ENCODE measurements at places on chromosomes 12 and 14. TPM values are rescaled to one million over a fixed set of nuclear protein-coding genes. Genes with fewer than 3 reads are reported as not detected.
A peak's percentile ranks its signal among the peaks of the same experiment; 100 is the strongest.

SSTR1 gene
- total RNA-seq = 1.4 TPM

DNA sequence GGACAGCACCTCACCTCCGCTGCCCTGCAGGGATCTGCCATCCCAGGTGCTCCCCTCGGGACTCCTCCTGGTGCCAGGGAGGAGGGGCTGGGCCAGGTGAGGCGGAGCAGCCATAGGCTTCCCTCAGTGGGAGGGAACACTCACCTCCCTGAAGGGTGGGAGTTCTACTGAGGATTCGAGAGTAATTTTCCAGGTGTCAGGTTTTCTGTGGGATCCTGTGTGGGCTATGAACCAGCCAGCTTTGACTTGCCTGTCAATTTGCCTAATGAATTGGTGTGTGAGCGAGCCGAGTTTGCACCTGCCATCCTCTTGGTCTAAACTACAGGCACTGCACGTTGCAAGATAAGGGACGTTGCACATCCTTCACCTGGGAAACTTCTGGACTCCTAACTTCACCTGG is 50.3 kb downstream of the NOC4L start:
- no peak for DNase-seq

- no peak for DNase-seq
Measured at GRCh38 chr12:125263385-125263784, 198.2 kb downstream of the AACS start.

- DNase-seq = no peak
Measured at GRCh38 chr12:125351788-125352187, 286.6 kb downstream of the AACS start.

DNA sequence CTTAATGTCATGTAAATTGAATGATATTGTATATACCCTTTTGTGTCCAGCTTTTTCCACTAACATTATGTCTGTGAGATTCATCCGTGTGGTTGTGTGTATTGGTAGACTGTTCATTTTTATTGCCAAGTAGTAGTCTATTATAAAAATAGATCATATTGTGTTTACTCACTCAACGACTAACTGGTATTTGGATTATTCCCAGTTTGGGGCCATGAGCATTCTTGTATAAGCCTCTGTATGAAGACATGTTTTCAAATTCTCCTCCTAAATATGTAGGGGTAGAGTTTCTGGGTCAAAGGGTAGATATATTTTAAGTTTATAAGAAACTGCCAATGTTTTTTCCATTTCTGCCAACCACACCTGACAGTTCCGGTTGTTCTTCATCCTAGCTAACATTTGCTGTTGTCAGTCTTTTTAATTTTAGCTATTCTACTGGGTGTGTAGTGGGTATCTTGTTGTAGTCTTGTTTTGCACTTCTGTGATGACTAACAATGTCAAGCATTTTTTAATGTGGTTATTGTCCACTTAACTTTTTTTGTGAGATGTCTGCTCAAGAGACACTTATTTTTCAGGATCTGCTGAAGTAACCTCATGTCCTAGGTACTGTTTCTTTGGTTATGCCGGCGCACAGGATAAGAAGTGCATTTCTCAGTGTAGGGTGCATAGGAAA is 93.2 kb downstream of the DACT1 start:
- no peak for DNase-seq

GRCh38 chr12:113472191-113473121 is 785 bp upstream of the LHX5 start:
- DNase-seq = no peak

- DNase-seq = no peak
Measured at GRCh38 chr14:54086767-54087166, 130.1 kb upstream of the BMP4 start.

DNA sequence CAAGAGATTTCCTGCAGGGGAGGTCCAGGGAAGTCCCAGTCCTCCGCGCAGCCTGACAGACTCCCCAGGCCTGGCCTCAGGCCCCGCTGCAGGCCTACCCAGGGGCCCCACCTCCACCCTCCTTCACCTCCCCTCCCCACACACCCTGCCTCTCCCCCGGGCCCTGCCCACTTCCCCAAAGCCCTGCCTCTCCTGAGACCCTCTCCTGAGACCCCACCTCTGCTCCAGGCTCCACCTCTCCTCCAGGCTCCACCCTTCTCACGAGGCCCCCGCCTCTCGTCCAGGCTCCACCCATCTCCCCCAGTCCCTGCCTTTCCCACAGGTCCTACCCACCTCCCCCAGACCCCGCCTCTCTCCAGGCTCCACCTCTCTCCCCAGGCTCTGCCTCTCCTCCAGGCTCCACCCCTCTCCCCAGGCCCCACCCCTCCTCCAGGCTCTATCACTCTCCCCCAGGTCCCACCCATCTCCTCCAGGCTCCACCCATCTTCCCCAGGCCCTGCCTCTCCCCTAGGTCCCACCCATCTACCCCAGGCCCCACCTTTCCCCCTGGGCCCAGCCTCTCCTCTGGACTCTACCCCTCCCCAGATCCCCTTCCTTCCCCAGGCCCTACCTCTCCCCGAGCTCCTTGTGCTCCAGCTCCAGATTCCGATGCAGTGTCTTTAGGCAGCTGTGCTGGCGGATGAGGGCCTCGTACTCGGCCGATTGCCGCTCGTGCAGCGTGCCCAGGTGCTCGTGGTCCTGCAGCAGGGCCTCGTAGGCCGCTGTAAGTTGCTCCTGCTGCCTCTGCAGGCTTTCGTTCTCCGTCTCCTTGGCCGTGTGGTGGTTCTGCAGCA is 58.8 kb upstream of the GPR68 start:
- peak; percentile 38 for DNase-seq

GRCh38 chr12:111024205-111024801 is 103.9 kb upstream of the MYL2 start:
- peak; percentile 30 for DNase-seq

DNA sequence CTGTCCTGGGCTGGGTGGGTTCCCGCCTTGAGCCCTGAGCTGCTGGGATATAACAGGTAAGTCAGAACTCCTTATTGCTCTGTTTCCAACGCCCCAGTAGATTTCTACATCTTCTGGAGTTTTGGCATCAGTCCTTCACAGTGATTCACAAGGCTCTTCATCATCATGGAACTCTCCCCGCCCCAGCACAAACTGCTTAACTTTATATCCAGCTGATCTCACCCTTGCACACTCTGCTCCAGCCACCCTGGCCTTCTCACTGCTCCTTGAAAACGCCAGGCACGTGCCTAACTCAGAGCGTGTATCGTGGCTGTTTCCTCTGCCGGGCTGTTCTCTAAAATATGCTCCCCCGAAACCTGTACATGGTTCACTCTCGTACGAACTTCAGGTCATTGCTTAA is 264.9 kb downstream of the NOVA1 start:
- DNase-seq = no peak

DNA sequence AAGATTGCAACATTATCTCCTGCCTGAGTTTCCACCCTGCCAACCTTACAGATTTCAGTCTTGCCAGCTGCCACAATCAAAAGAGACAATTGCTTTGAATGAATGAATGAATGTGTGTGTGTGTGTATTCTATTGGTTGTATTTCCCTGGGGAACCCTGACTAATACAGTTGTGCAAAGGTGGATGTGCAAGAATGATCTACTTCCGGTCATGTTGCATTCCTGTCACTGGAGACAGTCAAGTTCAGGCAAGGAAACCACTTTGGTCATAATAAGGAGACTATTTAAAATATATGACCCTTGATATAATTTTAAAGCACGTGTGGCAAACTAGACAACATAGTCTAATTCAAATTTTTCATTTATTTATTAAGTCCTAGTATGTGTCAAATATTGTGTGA is 13.1 kb downstream of the RERG start:
- DNase-seq = no peak

DNA sequence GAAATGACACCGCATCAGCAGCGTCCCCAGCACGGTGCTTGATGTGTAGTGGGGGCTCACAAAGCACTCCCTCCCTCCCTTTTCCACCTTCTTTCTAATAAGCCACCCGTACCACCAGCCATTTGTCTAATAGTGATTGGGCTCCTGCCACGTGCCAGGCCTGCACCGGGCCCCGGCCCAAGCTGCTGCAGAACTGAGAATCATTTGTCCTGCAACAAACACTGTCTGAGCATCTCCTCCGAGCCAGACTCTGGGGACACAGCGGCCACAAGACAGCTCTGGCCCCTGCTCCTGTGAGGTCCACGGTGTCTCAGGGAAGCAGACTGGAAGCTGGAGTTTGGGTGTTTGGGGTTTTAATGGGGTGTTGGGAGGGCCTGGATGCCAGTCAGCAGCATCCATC is 43.9 kb downstream of the MVK start:
- DNase-seq = no peak

GRCh38 chr12:30896461-30896860 is 30.1 kb upstream of the TSPAN11 start:
- DNase-seq = no peak
